ENCODE measurements at places on chromosomes 16 and 17.

- peaks cover 4% of the 10 kb centered on the region for H3K36me3 ChIP-seq
- no peak for DNase-seq
- no peaks in the 10 kb centered on the region for H3K4me1 ChIP-seq
- H3K27ac ChIP-seq: no peak overlapping the region
- no peaks in the 10 kb centered on the region for H3K27me3 ChIP-seq
- no peak overlapping the region for H3K4me3 ChIP-seq
Observed at GRCh38 chr17:1435326-1435725, 20.7 kb downstream of the CRK start.

- no peak overlapping the region for H3K27ac ChIP-seq
- DNase-seq: no peak
- H3K36me3 ChIP-seq: no peaks in the 10 kb centered on the region
- H3K4me1 ChIP-seq: peaks cover 5% of the 10 kb centered on the region
Observed at GRCh38 chr17:76004750-76005262, 4.2 kb downstream of the CDK3 start.

DNA sequence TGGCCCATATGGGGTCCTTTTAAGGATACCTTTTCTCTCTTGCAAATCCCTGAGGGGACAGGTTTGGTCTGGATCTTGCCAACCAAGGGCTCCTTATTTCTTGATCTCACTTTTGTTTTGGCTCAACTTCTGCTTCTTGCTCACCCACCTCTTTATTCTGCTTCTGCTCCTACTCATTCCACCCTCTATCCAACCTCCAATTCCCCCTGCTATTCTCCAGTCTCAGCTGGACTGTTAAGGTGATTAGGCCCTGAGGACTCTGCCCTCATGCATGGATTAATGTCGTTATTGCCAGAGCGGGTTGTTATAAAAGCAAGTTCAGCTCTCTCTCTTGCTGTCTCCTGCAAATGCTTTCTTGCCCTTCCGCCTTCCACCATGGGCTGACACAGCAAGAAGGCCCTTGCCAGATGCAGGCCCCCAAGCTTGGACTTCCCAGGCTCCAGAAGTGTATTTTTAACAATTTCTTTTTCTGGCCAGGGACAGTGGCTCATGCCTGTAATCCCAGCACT lies 29.8 kb downstream of the LAT start:
- no peak overlapping the region for H3K4me3 ChIP-seq
- H3K36me3 ChIP-seq: no peaks in the 10 kb centered on the region
- peak; percentile 22 for DNase-seq
- no peak overlapping the region for H3K27ac ChIP-seq
- H3K27me3 ChIP-seq: no peaks in the 10 kb centered on the region

DNA sequence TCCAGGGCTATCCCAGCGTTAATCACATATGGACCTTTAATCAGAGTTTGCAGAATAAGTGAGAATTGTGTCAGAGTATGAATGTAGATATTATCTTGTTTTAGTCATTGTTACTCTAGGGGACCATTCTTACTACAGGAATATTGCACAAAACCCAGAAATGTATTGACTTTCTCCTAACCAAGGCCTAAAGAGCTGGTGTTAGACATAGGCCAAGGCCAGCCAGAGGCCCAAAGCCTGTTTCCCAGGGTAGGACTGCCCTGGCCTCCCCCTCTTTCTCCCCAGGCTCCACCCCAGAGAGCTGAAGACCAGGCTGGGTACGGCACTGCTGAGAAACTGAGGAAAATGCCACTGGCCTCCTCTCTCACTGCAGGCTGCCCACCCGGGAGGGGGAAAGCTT lies 41.9 kb upstream of the MEOX1 start:
- H3K4me1 ChIP-seq: no peaks in the 10 kb centered on the region
- H3K4me3 ChIP-seq: no peak overlapping the region
- no peak for DNase-seq

DNA sequence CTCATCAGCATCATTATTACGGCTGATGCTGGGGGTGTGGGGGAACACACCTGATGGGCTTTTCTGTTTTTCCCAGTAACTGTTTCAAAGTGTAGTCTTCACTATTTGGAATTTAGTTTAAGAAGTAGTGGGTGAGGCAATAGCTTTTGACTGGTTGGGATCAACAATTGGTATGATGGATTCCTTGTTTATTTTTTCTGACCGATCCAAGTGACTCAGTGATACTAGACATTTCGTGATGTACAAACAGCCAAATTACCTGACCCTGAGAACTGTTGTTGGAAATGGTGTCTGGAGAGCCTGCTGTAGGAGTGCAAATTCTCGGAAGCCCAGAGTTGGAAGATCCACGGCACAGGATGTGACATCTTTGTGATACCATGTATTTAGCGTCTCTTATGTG lies 204.2 kb downstream of the PRKCA start:
- no peak for DNase-seq
- H3K4me1 ChIP-seq: peaks cover 16% of the 10 kb centered on the region
- no peaks in the 10 kb centered on the region for H3K36me3 ChIP-seq
- H3K27me3 ChIP-seq: no peaks in the 10 kb centered on the region
- no peak overlapping the region for H3K4me3 ChIP-seq
- H3K27ac ChIP-seq: no peak overlapping the region

DNA sequence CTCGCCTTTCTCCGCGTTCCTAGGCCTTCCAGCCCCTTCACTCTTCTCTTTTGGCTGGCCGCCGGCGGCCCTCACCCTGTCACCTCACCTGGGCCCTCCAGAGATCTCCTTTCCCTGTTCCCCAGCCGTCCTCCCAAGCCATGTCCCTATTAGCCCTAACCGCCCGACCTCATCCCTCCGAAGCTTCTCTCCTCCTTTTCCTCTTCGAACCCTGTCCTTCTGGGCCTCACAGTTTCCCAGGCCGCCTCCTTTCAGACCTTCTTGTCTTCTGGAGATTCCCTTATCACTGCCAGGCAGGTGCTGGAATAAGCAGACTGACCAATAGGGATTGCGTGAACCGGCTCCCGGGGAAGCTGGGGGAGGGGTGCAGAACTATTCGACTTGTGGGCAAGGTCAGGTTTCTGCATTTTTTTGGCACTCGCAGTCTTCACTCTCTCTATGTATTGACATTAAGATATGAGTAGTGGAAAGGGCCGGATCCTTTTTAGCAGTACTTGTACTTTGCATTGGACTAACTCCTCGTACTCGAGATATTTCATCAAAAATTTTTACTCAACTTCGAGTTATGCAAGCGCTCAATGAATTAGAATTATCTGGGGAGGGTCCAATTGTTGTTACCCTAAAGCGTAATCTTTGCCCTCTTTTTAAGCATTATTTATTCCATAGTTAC lies 690 bp downstream of the RHOT1 start:
- peak; percentile 77 for DNase-seq
- H3K4me3 ChIP-seq: peak overlapping the region; percentile 90
- no peaks in the 10 kb centered on the region for H3K27me3 ChIP-seq

- no peaks in the 10 kb centered on the region for H3K36me3 ChIP-seq
- H3K4me1 ChIP-seq: no peaks in the 10 kb centered on the region
- H3K27me3 ChIP-seq: no peaks in the 10 kb centered on the region
- no peak overlapping the region for H3K27ac ChIP-seq
- DNase-seq: no peak
- H3K4me3 ChIP-seq: no peak overlapping the region
Observed at GRCh38 chr16:64950262-64950661, 171.6 kb downstream of the CDH11 start.

- no peaks in the 10 kb centered on the region for H3K27me3 ChIP-seq
- H3K4me3 ChIP-seq: no peak overlapping the region
- no peaks in the 10 kb centered on the region for H3K4me1 ChIP-seq
- no peaks in the 10 kb centered on the region for H3K36me3 ChIP-seq
Observed at GRCh38 chr16:13543850-13544249, 376.1 kb upstream of the ERCC4 start.

DNA sequence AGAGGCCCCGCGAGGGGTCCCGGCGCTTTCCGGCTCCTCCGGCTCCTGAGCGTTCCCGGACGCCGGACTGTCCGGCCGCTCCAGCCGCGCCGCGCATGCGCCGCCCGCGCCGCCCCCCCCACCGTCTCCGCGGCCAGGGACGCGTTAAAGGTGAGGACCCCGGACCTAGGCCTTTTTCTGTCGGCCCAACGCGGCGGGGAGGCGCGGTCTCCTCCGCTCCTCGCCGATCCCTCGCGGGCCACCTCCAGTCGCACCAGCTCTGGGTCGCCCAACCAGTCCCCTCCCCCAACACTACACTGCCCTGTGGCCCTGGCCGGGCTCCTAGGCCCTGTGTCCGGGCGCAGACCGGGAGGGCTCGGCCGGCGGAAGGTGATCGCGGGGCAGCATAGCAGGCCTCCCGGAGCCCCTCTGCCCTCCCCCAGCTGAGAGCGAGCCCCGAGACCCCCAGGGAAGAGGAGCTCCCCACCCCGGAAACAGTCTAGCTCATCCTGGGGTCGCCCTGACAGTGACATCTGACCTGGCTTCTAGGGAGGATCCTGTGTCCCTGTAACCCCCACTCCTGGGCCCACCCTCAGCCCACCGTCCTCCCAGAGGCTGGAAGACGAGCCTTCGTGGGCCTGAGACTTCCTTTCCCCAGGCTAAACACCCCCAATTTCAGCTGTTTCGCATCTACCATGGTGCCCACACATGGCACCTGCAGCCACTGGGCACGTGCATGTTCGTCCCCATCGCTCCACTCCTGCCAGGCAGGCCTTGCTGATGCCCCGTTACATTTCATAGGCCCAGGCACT lies 14.7 kb upstream of the BCAR1 start:
- H3K36me3 ChIP-seq: no peaks in the 10 kb centered on the region
- H3K27ac ChIP-seq: peak overlapping the region; percentile 84
- peak; percentile 66 for DNase-seq
- peaks cover 29% of the 10 kb centered on the region for H3K4me1 ChIP-seq

GRCh38 chr16:74281300-74281699 lies 15.3 kb upstream of the PSMD7 start:
- H3K27me3 ChIP-seq: no peaks in the 10 kb centered on the region
- DNase-seq: no peak
- H3K27ac ChIP-seq: no peak overlapping the region
- H3K4me1 ChIP-seq: no peaks in the 10 kb centered on the region

DNA sequence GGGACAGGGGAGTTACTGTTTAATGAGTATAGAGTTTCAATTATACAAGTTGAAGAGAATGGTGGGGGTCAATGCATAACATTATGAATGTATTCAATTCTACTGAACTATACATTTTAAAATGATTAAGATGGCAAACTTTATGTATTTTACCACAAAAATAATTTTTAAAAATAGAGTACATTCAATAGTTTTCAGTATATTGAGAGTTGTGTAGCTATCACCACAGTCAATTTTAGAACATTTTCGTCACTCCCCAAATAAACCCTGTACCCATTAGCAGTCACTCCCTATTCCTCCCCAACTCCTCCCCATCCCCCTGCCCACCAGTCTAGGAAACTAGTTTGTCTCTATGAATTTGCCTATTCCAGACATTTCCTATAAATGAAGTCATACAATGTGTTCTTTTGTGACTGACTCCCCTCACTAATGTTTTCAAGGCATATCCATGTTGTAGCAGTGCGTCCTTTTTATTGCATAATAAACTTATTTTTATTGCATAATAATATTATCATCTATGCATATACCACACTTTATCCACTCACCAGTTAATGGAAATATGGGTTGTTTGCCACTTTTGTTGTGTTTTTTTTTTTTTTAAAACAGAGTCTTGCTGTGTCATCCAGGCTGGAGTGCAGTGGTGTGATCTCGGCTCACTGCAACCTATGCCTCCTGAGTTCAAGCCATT lies 52.5 kb upstream of the ERN1 start:
- no peaks in the 10 kb centered on the region for H3K36me3 ChIP-seq
- no peaks in the 10 kb centered on the region for H3K4me1 ChIP-seq
- H3K4me3 ChIP-seq: no peak overlapping the region
- H3K27ac ChIP-seq: no peak overlapping the region
- H3K27me3 ChIP-seq: no peaks in the 10 kb centered on the region

DNA sequence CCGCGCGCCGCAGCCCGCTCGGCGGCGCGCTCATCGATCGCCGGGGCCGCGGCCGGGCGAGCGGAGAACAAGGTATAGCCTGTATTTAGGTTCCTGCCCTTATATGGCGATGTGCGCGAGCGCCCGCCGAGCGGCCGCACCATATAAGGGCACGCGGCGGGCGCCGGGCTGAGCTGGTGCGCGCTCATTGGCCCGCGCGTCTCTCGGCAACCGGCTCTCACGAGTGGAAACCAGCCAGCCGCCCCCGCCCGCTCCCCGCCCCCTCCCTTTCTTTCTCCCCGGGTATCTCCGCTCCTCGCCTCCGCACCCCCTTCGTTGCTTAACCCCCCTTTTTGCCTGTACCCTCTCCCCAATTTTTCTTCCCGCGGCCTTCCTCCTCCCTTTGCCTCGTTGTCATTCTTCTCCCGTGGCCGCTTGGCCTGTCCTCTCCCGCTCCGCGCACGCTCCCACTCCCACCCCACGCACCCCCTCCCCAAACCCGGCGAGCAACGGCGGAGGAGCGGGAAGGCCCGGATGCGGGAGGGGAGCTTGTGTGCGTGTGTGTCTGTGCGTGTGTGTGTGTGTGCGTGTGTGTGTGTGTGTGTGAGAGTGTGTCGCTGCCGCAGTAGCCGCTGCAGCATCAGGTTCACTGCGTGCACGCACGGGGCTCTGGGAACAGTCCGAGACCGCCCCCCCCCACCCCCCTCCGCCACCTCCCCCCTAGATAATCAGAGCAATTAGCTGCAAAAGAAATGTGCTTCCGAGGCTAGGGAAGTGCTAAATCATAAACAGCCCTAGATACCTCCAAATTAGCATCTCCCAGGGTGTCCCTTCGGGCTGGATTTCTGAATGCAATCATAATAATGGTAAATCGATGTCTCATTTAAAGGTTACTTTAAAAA lies 13.5 kb upstream of the CBX8 start:
- peaks cover 33% of the 10 kb centered on the region for H3K4me1 ChIP-seq
- peaks cover 78% of the 10 kb centered on the region for H3K27me3 ChIP-seq

DNA sequence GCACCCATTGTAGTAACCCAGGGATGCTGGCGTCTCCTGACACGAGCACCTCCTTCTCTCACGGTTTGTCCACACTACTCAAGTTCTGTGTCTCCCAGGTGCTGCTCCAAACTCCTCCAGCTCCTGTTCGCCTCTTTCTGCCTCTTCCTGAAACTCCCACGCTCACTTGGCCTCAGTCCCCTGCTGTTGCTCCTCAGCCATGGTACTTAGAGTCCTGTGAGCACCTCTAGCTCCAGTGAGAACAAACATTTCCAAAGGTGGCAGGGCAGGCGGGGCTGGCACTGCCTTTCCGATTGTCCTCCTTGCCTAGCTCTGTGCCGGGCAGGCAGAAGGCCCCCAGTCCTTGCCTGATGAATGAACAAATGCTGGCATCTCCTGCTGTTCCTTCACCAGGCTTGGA lies 146.1 kb downstream of the SDK2 start:
- H3K4me1 ChIP-seq: no peaks in the 10 kb centered on the region
- no peak for DNase-seq
- no peak overlapping the region for H3K4me3 ChIP-seq
- no peak overlapping the region for H3K27ac ChIP-seq

GRCh38 chr16:85947230-85948137 lies 48.5 kb downstream of the IRF8 start:
- no peak overlapping the region for H3K4me3 ChIP-seq
- no peaks in the 10 kb centered on the region for H3K36me3 ChIP-seq
- no peak for DNase-seq
- no peaks in the 10 kb centered on the region for H3K27me3 ChIP-seq
- H3K27ac ChIP-seq: no peak overlapping the region

DNA sequence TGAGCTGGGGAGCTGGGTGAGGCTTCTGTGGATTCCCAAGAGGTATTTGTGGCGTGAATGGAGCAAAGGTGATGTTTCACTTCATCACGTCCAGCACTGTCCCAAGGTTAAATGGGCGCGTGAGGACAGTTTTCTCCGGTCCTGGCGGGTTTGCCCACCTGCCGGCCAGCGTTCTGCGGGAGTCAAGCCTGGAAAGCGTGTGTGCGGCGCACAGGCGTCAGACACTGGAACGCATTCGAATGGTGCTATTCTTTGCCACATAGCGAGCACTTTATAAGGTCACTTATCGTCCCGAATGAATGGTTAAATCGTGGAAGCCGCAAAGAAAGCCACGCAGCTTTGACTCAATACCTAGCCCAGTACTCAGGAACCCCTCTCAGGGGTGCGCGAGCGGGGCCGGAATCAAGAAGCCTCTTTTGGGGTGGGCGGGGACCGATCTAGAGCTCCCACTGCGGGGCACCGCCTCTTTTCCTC lies 446 bp upstream of the PSMD11 start:
- H3K27ac ChIP-seq: no peak overlapping the region
- DNase-seq: no peak
- H3K27me3 ChIP-seq: no peaks in the 10 kb centered on the region

Data from colonic mucosa (tissue), 4 donors.